ENCODE measurements at places on chromosomes 6 and 20. TPM values are rescaled to one million over a fixed set of nuclear protein-coding genes. Genes with fewer than 3 reads are reported as not detected.

- no peak for DNase-seq
These were observed 146.2 kb downstream of the FAM83B start for GRCh38 chr6:54992789-54993188.

GRCh38 chr20:58627212-58628072, 23.6 kb upstream of the STX16 start:
- DNase-seq = no peak

- no peak for DNase-seq
These were observed 9.6 kb downstream of the C20orf203 start for GRCh38 chr20:32664012-32664677.

GRCh38 chr6:152943260-152943897, 39.5 kb downstream of the FBXO5 start:
- DNase-seq = no peak

DNA sequence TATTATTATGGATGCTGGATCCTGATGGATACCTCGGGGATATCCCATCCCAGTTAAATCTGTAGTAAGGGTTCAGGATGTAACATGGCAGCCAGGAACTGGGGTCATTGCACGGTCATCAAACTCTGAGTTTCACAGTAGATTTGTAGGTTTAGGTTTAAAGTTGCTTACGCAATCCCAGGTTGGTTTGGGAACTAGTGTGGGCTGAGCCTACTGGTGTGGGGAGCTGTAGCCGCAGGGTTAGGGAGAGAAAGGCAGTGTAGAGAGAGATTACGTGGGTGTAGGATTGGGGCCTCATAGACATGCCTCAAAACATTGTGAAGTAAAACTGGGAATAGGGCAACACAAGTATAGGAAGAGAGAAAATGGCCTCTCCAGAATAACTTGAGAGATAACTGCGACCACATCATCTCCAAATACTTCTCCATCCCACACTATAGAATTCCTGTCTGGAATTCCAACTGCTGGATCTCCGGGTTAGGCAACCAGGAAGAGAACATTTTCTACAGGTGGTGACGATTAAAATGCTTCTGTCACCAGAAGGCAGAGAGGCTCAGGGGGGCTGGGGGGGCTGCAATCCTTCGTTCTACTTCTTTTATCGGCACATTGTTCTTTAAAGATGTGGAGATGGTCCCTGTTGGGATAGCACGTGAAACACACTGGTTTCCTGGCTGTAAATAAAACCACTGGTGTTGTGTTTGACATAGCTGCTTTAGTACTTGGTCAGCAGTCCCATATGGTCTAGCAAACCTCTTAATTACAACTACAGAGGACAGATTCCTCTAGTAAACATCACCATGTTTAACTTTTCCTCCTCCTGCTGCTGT, 44.9 kb upstream of the TMEM170B start:
- no peak for DNase-seq

GRCh38 chr20:45467861-45468260, 1.7 kb upstream of the WFDC2 start:
- DNase-seq = no peak

- no peak for DNase-seq
These were observed 34.4 kb upstream of the PREP start for GRCh38 chr6:105437236-105437635.

DNA sequence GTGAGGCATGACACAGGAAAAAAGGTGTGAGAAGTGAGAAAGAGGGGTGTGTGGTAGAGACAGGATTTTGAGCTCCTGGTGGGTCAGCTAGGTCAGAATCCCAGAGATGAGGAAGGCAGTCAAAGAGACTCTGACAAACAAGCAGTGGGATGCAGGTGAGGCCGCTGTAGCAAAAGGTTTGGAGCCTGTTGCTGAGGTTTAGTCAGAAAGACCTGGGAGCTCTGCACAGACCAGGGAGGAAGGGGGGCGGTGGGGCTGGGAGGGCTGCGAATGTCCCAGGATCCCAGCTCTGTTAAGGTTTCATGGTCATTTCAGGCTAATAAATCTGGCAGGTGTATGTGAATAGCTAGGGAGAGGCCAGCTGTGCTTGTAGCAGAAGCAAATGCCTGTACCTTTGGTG, 373.9 kb upstream of the SYNCRIP start:
- DNase-seq = no peak

DNA sequence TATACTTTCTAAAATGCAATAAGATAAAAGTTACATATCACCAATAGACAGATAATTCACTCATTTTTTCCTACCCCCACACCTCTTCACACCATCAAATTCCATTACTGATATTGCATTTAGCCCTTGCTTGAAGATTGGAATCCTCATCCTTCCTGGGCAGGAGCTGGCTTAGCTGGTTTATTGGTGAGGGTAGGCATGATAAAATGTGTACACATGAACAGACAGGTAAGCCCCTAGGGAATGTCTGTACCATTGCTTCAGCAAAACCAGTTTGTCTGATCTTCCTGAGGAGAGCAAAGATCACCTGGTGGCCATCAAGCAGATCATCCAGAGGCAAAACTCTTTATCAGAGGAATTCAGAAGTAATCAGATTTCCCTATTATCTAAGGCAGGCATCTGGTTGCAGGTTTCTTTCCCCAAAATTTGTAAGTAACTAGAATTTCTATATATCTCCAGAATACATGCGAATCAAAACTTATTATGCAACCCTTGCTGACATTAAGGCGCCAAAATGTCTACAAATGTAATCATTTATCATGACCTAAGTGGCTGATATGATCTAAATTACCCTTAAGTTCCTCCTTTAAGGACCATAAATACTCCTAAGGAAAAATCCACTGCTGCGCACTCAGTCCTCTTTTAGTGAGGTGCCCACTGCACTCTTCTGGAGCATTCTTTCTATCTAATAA, 6.6 kb upstream of the FABP7 start:
- no peak for DNase-seq

DNA sequence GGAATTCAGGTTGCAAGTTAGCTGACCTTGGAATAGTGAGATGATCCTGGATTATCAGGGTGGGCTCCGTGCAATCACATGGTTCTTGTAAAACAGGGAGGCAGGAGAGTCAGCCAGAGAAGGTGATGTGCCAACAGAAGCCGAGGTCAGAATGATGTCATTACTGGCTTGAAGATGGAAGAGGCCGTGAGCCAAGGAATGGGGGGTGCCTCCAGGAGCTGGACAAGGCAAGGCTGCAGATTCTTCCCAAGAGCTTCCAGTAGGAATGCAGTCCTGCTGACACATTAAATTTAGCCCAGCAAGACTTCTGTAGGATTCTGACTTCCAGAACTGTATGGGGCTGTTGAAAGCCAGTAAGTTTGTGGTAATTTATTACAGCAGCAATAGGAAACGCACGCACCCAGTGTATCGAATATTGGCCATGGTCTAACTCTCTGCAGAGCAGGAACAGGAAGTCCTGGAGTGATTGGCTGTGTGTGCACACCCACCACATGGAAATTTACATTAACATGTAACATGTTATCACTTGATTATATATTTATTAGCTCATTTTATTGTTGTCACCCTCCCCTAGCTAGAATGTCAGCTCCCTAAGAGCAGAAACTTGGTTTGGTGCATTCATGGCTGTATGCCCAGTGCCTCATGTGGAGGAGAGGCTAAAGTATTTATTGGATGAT, 19.1 kb downstream of the SLC24A3 start:
- DNase-seq = no peak

- DNase-seq = no peak
These were observed 334.8 kb upstream of the MARCKS start for GRCh38 chr6:113522376-113522775.

DNA sequence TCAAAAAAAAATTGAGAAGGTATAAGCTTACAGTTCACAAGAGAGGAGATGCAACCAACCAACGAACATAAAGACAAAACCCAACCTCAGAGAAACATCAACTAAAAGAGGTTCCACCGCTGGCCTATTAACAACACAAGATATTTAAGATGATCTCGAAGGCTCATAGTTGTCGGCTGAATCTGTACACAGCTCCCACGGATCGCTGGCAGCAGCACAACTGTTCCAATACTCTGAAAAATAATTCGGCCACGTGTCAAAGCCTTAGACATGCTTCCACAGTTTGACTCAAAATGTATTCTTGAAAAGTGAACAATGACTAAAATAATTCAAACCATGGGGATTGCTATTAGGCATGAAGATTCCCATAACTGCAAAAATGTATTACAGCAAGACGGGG, 13.7 kb downstream of the EXOC2 start:
- DNase-seq = no peak

- no peak for DNase-seq
These were observed 70.2 kb downstream of the SLC22A3 start for GRCh38 chr6:160418370-160418769.

- DNase-seq = no peak
These were observed 138.1 kb downstream of the TBXT start for GRCh38 chr6:166029506-166029905.

- no peak for DNase-seq
These were observed 59.6 kb upstream of the EIF2S2 start for GRCh38 chr20:34171640-34172039.

DNA sequence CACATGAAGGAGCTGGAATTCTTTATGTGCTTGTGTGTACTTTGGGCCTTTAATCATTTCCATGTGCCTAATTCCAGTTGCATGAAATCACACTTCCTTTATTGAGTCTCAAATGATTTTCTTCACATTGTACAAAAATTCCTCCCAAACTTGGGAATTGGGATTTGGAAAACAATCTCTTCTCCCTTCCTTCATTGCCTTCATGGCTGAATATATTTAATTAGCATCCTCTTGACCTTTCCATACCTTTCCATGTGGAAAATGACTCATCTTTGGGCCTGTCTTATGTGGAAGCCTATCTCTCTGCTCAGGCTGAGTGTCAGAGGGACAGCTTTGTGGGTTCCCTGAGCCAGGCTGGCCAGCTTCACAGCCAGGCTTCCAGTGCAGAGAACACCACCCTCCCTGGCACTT, 33.0 kb upstream of the CDH4 start:
- no peak for DNase-seq

DNA sequence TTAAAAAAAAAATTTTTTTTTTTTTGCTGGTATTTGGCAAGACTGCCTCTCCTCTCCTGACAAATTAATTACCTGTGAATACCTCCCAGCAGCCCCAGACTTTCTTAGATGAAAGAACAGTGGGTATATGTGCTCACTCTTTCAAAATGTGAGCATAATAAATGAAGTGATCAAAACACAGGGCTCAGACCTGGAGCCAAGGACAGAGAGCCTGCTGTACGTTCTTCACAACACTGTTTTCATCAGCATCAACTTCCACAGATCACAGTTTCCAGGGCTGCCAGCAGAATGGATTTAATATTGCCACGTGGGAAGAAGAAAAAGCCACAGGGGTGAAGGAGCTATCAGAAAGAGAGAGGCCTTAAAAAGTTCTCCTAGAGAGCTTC, 25.3 kb upstream of the NRSN1 start:
- no peak for DNase-seq

DNA sequence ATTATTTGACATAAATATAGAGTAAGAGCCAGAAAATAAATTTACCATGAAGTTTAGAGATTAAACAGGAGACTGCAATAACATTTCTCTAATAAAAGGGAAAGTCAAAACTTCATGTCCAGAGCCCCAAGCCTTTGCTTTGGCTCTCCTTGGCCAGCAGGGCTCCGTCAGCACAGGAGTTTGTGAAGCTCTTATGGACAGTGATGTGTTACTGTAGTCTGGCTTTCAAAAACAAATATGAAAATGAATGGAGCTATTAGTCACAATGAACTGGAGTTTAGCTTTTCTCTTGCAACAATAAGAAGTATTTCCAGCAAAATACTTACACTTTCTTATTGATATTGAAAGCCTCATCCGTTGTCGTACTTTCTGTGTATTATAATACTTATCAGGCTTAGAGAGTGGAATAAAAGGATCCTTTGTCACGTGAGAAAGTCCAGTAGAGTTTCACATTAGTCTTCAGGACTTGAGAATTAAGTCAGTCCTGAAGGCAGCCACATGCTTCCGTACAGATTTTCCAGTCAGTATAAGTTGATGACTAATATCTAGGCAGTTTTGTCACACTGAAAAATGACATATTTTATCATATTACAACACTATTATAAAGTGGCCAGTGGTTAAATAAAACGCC, 117.0 kb upstream of the PRL start:
- DNase-seq = no peak

DNA sequence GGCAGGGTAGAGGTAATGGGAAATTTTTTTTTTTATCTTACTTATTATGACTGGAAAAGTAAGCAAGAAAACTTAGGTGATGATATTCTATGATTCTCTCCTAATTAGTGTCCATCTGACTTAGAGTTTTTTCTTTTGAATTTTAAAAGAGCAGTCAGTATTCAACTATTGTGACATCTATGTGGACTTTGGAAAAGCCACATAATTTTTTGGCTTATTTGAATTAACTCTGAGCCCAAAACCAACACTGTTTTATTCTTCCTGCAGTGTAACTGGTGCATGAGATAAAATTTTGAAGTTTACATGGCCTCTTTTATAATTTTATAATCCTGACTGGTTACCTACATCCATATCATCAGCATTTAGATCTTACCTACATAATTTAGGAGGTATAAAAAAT, 619.7 kb downstream of the EPM2A start:
- DNase-seq = no peak

GRCh38 chr6:157278171-157278570, 45.1 kb downstream of the TMEM242 start:
- no peak for DNase-seq

GRCh38 chr20:3199206-3199605, 5.3 kb downstream of the DDRGK1 start:
- no peak for DNase-seq

DNA sequence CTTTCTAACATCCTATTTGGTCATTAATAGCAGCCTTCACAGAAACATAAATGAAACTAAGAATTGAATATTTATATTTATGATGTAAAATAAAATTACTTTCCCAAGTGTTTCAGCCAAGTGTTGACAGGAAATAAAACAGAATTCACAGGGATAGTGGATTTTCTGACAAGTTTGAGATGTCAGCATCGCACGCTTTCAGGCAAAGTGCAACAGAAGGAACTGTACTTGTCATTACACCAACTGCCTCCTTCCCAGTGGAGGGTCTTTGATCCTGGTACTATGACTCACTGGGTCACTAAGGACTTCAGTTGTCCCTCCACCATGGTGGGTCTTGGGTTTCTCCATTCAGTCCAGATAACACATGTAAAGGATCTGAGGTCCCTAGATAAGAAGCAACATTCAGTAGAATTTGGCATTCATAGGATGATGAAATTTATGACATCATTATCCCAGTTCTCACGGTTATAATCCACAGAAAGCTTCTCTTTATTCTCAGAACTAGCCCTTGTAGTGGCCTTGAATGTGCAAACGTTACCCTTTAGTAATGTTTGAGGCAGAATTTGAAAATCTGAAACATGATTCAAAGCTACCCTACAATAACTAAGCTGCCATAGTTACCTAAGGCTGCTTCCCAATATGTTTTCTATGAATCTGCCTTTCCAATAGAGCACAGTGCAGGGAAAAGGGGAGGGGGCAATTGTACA, 3.8 kb upstream of the TNFAIP3 start:
- DNase-seq = no peak

GRCh38 chr6:161568885-161569456, 295.1 kb upstream of the AGPAT4 start:
- DNase-seq = no peak

Gene SLC17A3
- total RNA-seq = not detected

Gene HDAC2
- total RNA-seq = 383 TPM

Gene COL9A3
- 76.0 TPM for total RNA-seq

Gene NKX2-4
- 0.19 TPM for total RNA-seq

Gene SMOC2
- total RNA-seq = 7.7 TPM

Gene TRIM10
- not detected for total RNA-seq

Gene HTR1E
- not detected for total RNA-seq

Gene GNMT
- total RNA-seq = 1.8 TPM

Gene ANKRD66
- total RNA-seq = not detected

Gene NRSN1
- 0.78 TPM for total RNA-seq

Gene MDFI
- total RNA-seq = 38.5 TPM

Gene FAM217A
- total RNA-seq = not detected

Gene LAMA4
- total RNA-seq = 0.92 TPM

All from H1 (cell line).